ENCODE measurements at places on chromosomes 16 and 17.

DNA sequence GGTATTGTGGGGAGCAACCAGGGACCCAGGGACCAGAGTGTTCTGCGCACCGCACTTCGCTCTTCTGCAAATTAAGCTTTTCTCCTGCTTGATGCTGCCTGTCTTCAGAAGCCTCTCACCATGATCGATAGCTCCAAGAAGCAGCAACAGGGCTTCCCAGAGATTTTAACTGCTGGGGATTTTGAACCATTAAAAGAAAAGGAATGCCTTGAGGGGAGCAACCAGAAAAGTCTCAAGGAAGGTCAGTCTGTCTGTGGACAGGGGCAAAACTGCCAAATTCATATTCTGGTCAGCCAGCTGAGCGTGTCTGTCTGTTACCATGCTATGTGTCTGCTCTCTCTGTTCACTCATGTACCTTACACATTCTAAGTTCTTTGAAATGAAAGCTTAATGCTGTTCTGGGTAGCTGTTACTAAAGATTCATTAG, 115.7 kb downstream of the MRTFB start:
- no peak for DNase-seq

DNA sequence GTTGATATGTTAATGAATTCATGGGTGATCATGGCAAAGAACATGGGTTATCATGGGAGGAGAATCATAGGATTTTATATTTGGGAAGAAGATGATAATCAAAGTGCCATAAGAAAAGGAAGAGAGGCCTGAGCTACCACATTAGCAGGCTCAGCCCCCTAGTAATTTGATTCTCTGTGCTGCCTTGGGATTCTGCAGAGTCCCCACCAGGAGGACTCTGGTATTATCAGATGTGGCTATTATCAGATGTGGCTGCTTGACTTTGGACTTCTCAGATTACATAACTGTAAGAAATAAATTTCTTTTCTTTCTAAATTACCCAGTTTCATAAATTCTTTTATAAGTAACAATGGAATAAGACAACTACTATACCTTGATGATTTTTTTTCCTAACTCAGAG, 137.6 kb downstream of the ITFG1 start:
- no peak for DNase-seq

GRCh38 chr17:78959803-78960202, 19.9 kb downstream of the LGALS3BP start:
- DNase-seq = no peak

DNA sequence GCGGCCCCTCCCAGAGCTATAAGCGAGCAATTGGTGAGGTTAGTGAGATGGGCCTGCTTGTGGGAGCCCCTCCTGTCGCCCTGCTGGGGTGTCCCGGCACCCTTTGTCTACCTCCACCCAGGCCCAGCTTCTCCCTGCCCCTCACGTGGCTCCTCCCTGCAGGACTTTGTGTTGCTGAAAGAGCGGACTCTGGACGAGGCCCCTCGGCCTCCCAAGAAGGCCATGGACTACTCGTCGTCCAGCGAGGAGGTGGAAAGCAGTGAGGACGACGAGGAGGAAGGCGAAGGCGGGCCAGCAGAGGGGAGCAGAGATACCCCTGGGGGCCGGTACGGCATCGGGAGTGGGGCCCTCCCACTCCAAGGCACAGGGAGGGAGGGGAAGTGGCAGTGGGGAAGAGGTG, 6.1 kb upstream of the C17orf107 start:
- DNase-seq = no peak

DNA sequence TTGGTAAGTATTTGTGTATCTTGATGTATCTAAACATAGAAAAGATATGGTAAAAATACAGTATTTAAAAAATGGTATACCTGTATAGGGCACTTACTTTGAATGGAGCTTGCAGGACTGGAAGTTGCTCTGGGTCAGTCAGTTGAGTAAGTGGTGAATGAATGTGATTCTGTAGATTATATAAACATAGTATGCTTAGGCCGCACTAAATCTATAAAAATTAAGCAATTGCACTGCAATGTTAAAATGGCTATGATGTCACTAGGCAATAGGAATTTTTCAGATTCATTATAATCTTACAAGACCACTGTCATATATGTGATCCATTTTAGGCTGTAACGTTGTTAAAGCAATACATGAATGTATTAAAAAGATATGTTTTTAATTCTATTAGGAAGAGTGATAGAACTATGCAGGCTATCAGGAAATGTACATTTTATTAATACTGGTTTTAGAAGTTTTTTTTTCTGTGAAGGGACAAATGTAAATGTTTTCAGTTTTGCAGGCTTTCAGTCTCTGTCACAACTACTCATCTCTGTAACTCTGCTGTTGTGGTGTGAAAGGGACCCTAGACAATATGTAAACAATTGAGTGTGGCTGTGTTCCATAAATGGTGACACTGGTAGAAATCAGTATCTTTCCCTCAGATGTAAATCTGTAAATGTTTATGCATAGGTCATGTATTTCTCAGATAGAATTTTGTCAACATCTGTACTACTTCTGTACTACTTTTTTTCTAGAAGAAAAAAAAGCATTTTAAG, 10.5 kb downstream of the CBFB start:
- no peak for DNase-seq

GRCh38 chr17:17813055-17813724, 23.6 kb downstream of the SREBF1 start:
- no peak for DNase-seq

DNA sequence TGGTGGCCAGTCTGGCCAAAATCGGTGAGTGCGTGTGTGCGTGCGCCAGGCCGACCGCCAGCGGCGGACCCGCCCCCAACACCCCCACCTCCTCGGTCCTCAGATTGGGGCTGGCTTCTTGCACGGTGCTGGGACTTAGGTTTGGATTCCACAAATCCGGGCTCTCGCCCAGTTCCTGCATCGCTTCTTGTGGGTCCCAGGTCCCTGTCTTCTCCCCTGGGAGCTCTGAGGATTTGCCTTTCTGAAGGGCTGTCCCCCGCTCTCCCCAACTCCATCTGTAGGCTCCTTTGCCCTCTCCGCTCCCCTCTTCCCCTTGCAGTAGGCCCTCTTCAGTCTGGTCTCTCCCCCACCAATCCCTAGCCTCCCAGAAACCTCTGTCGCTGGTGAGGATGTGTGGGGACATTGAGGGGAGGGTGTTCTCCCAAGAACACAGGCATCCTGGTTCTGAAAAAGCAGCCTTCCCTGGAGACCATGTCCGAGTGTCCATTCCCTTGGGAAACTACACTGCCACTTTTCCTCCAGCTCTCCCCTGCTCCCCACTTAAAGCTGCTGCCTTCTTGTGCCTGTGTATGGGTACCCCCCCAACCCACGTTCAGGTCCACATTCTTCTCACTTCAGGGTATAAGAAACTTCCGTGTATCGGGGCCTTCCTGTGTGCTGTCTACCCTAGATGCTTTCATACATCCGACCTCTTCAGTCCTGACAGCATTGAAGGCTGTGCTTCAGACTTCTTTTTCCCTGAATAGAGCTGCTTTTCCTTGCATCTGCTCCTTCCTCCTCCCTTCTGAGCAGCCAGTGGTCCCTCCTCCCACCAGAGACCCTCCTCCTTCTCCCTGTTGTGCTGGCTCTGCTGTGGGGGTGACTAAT, 632 bp downstream of the SLC9A5 start:
- DNase-seq = no peak

DNA sequence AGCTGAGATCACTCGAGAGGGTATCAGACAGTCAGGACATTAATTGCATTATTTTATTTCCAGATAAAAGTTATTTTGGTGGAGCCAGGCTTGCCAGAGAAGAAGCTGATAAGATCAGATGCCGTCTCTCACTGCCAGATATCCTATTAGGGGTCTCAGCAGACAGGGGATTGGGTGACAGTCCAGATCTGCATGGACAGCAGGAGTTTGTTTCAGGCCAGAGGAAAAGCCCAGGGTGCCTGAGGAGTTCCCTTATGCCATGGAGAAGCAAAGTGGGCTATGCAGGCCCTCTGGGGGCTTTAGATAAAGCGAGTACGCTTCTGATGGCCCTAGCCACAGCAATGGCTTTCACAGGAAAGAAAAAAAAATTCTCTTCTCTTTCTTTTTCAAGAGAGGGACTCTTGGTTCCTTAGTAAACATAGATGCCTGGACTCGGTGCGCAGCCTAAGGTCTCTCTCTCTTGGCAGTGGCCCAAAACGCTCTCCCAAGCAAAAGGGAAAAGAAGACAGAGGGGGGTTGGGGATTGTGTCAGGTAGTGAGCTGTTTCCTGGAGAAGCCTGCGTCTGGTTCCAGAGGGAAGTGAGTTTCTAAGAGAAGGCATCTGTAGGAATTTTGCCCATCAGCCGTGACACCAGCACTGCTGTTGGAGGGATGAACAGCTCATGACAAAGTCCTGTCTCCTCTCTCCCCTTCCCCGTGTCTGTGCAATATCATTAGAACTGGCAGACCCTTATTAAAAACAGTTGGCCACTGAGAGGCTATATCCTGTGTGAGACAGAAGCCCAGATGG, 166.3 kb upstream of the FOXF1 start:
- no peak for DNase-seq

DNA sequence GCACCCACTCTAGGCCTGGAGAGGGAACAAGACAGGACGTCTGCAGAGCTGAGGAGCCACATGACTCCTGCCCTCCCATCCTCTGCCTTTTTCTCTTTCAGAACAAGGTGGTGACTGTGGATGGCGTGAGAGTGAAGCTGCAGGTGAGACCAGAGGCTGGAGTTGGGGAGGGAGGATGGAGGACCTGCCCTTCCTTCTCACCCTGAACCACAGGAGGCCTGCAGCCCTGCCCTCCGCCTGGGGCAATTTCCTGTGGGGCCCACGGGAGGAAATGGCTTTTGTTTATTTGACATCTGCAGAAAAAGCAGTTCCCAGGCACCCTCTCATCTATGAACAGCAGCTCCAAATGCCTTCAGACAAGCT, 5.1 kb downstream of the RAB37 start:
- DNase-seq = no peak

GRCh38 chr16:14337303-14338191, 266.4 kb downstream of the MRTFB start:
- DNase-seq = no peak
